ENCODE measurements at places on chromosomes 5 and 9.
A peak's percentile ranks its signal among the peaks of the same experiment; 100 is the strongest.

DNA sequence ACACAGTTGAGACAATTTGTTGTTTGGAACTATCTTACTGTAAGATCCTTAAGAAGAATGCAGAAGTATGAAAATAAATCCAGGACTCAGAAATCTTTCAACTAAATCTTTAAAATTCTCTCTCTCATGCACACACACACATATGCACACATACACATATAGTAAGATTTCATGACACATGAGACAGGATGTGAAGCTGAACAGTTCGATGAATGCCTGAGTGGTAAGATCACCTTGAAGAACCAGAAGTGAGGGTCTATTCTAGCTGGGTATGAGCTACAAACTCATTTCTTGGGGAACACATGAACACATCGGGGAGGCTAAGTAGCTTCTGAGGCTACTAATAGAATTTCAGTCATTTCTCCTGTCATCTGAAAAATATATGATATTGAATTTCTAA, 153.6 kb downstream of the TMC1 start:
- DNase-seq: no peak

DNA sequence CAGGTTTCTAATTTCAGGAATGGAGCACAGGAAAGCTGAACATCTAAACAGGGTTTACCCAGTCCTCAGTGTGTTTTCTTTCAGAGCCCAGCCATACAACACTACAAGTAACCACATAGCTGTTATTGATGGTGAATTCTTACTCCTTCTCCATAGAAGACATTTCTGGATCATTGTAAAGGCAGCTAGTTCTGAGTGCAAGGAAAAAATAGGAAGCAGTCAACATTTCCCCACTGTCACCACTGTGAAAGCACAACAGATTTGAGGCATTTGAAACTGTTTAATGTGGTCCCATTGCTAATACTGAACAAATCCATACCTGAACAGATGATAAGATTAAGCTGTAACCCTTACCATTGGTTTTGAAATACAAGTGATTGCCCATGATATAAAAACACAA, 145.0 kb upstream of the PCA3 start:
- DNase-seq: no peak

GRCh38 chr5:134530301-134531077, 5.0 kb downstream of the JADE2 start:
- DNase-seq: no peak

DNA sequence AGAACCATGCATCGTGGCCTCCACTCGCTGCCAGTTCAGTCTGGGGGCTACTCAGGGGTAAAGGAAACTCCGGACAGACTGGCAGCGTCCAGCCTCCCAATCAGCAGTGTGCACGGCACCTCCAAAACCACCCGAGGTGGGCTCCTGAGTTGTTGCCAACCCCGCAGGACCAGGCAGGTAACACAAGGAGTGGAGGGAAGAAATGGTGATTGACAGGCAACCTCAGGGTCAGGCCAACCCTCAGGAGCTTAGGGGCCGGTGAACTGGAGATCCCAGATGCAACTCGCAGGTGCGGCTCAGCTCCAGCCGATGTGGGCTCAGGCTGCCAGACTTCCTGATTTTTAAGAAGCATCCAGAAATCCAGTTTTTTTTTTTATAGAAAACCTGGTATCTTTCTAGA, 37.3 kb upstream of the AKNA start:
- no peak for DNase-seq

DNA sequence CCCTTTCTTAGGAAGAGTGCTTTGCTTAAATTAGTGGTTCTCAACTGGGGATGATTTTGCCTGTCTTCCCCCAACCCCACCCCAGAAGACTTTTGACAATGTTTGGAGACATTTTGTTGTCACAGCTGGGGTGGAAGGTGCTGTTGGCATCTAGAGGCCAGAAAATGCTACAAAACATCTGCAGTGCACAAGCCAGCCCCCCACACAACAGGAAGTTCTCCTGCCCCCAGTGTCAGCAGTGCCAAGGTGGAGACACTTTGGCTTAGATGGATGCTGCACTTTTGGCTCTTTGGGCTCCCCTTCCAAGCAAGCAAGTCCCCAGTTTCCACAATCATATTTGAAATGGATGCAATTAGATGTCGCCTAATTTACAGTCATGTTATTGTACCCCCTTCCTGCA, 2.7 kb downstream of the HEMGN start:
- no peak for DNase-seq

DNA sequence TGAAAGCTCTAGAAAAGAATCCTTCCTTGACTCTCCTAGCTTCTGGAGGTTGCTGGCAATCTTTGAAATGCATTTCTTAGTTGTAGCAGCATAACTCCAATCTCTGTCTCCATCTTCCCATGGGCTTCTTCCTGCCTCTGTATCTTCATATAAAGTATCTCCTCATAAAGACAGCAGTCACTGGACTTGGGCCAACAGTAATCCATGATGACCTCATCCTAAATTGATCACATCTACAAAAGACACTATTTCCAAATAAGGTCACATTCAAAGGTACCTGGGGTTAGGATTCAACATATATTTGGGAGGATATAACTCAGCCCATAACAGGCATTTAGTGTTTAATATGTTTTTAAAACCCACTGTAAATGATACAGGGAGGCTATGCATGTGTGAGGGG, 123.3 kb downstream of the MLLT3 start:
- no peak for DNase-seq

GRCh38 chr9:84170521-84171141, 169.9 kb downstream of the SLC28A3 start:
- no peak for DNase-seq

GRCh38 chr5:8461543-8461942, 592.6 kb downstream of the MTRR start:
- no peak for DNase-seq

- DNase-seq: no peak
Observed at GRCh38 chr9:131731237-131731636, 8.6 kb downstream of the RAPGEF1 start.

GRCh38 chr9:8287501-8287900, 487.9 kb upstream of the DMAC1 start:
- DNase-seq: no peak

DNA sequence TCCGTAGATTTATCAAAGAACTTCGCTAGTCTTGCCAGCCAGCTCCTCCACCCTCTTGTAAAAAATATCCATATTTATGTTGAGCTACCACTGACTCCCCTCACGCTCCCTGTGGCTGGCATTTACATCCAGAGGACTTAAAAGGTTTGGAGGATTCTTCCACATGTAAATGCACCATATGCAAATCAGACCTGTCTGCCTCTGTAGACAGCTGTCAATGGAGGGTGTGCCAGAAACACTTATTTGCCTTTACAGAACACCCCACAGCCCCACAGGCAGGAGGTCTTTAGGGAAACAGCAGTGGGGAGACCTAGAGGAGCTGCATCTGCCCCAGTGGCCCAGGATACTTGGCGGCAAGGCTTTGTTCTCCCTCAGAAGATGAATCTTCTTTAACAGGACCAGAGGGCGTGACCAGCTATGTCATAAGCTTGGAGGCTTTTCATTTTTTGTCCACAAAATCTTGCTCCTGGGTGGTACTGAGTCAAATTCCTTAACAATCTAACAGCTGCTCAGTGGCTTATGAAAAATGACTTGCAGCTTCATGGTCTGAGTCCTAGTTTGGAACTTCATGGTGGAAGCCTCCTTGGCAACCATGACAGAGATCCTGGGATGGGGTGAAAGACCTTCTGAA, 535.8 kb downstream of the EBF1 start:
- DNase-seq: peak; percentile 93

DNA sequence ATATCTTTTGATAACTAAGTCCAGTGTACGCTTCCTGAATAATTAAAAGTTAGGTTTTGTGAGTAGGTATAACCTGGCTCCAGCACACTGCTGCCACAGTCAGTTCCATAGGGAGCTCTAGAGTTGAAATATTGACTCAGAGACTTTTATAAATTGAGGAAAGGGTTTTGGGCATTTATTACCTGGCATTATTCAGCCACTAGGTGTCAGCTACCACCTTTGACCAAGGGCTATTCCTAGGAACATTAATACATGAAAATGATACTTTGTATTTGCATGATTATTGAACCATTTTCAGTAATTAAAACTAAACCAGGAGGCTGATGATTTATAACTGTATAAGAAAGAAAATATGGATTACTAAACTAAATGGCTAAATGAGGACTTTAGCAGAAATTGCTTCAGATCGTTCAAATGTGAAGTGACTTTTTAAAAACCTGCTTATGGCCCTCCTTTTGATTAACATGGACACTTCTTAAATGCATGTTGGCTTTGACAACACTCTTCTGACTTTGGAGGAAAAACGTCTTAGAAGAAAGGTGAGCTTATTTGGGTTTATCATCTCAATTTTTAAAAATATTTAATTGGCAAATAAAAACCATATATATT, 83.0 kb downstream of the SMC2 start:
- DNase-seq: peak; percentile 3

- no peak for DNase-seq
Observed at GRCh38 chr9:111957856-111958631, 61.4 kb downstream of the UGCG start.

DNA sequence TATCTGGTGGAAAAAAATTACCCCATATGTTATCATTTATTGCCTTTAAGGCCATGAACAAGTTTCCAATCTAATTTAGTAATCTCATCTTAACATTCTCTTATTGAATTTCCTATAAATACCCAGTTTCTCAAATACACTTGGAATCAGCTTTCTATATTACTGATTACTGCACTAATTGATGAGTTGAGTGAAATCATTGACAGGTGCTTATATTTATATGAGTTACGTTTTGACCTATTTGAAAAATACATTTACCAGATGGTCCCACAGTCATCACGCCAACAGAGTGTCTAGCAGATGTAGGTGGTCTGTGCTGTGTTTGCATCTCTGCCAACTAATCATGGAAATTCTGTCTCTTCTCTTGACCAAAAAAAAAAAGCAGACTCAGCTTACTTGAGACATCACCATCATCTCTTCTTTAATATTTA, 307.3 kb upstream of the NREP start:
- DNase-seq: no peak

- peak; percentile 88 for DNase-seq
Observed at GRCh38 chr5:139648205-139649081, at the start of gene CXXC5. Gene CXXC5 (plus strand): TSS chr5:139648349. CDS start chr5:139680524, 32,175 bp downstream.

All from NCI-H526 treated with DMSO at 0.1 percent for 48 hours (cell line).